Thyroid gland (tissue), 4 donors: ENCODE measurements at places on chromosomes 5 and 9. TPM values are rescaled to one million over a fixed set of nuclear protein-coding genes. Genes with fewer than 3 reads are reported as not detected.
A peak's percentile ranks its signal among the peaks of the same experiment; 100 is the strongest.

Gene ZNF879
- total RNA-seq: 6.6 TPM

Gene MFAP3
- 53.7 TPM for total RNA-seq

Gene MYMK
- total RNA-seq: not detected

Gene HTR4
- not detected for total RNA-seq

Gene F2RL1
- total RNA-seq: 14.2 TPM

Gene ERCC8
- 25.8 TPM for total RNA-seq

Gene TMEM252
- total RNA-seq: not detected

- DNase-seq: no peak
These were observed 31.4 kb downstream of the AHRR start for GRCh38 chr5:352639-353611.

GRCh38 chr9:79824265-79824664, 252.5 kb downstream of the TLE4 start:
- no peak for DNase-seq

DNA sequence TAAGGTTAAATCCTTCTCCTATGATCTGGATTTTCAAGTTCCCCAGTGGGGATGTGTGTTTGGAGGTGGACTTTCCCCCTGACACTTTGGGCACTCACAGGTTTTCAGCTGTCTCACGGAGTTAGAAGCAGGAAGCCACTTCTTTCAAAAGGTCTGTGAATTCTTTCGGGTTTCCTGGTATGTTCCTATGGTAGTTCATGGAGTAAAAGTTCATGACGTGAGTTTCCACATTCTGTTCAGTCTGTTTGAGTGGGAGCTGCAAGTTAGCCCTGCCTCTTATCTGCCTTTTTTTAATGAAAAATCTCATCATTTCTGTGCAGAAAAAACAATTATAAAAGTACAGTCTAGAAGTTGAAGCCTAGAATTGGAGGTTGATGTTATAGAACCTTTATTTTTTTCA, 24.9 kb upstream of the SNCAIP start:
- no peak for DNase-seq

- DNase-seq: no peak
These were observed 35.9 kb downstream of the ZNF618 start for GRCh38 chr9:113911850-113912557.

GRCh38 chr5:148910686-148911361, 84.4 kb downstream of the ADRB2 start:
- DNase-seq: no peak

DNA sequence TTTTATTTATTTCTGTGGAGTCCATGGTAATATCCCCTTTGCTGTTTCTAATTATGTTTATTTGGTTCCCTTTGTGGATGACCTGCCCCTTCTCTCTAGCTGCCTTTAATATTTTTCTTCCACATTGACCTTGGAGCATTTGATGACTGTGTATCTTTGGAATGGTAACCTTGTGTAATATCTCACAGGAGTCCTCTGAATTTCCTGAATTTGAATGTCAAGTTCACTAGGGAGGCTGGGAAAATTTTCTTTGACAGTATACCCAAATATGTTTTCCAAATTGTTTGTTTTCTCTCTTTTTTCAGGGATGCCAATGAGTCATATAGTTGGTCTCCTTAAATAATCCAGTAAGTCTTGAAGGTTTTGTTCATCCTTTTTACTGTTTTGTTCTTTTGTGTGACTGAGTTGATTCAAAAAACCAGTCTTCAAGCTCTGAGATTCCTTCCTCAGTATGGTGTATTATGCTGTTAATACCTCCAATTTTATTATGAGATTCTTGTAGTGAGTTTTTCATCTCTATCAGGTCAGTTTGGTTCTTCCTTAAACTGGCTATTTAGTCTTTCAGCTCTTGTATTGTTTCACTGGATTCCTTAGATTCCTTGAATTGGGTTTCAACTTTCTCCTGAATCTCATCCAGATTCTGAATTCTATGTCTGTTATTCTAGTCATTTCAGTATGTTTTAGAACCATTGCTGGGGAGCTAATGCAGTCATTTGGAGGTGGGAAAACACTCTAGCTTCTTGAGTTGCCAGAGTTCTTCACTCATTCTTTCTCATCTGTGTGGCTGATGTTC, 349.0 kb upstream of the TARS1 start:
- DNase-seq: no peak

DNA sequence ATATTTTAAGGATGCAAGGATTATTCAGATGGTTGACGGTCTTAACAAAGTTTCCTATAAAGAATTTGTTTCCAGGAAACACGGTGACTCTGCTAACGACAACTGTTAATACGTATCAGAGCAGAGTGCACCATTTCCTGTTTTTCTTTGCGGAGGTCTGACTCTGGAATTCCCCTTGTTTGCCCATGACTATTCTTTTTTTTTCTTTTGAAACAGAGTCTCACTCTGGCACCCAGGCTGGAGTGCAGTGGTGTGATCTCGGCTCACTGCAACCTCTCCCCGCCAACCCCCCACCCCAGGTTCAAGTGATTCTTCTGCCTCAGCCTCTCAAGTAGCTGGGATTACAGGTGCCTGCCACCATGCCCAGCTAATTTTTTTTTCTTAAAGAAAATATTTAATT, 115.9 kb downstream of the CDC42SE2 start:
- DNase-seq: peak; percentile 22

GRCh38 chr5:157038568-157039187, 20.2 kb downstream of the HAVCR1 start:
- DNase-seq: no peak

DNA sequence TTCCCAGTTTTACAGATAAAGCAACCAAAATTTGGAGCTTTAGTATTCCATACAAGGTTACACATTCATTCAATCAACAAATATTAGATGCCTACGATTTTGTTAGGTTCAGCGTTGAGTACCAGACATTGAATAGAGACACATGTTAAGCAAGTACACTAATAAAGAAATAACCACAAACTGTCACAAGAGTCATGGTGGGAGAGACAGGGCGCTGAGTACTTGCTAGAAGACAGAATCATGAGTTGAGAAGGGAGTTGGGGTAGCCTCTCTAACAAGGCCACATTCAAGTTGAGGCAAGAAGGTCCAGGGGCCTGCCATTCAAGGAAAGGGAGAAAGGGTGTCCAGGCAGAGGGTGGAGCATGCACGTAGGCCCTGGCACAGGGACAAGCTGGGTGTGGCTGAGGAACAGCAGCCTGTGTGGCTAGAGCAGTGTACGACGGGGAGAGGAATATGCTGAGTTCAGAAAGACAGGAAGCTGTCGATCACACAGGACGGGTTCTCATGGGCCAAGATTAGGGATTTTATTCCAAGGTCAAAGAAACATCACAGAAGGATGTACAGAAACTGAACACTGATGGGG, 17.0 kb downstream of the CDK5RAP2 start:
- DNase-seq: no peak

DNA sequence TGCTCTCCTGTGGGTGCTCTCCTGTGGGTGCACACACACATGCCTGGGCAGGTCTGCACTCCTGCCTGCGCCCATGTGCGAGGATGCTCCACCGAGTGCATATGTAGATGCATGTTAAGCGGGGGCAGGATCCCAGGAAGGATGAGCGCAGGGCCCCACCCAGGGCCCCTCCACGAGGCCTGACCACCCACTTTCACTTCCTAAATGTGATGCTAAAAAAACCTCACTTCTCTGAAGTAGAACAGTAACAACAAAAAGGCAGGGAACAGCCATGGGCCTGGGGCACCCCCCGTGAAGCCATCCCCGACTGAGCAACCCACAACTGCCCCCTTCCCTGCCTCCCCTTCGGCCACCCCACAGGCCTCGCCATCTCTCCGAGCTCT, 48.2 kb upstream of the SARDH start:
- DNase-seq: no peak

DNA sequence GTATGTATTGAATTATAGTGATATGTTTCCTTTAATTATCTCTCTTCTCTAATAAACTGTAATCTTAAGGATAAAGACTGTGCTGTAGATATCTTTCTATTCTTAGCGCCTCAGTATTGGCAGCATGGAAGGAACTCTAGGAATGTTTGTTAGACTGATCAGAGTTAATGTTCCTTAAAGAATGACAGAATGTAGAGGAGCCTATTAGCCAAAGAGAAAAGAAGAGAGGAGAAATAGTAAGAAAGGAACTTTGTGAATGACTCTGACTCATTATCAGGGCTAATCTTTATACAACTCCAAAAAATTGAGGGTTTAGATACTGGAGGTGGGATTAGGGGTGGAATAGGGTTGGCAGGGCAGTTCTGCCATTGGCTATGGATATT, 59.0 kb upstream of the NUDT12 start:
- DNase-seq: no peak

DNA sequence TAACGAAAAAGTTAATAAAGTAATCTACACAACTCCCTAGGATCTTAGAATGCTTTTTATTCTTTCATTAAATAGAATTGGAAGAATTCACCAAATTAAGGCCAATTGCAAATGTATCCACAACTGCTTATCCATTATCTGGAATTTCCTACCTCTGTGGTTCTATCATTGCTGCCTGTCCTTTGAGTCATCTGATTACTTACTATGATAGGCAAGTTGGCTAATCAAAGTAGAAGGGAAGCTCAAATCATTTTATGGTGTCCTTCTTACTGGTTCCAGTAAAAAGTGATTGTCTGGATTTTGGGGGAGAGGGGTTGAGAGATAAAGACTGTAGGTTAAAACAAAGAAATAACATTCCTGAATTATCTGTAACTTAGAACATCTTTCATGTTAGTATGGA, 161.4 kb upstream of the GNA14 start:
- no peak for DNase-seq

DNA sequence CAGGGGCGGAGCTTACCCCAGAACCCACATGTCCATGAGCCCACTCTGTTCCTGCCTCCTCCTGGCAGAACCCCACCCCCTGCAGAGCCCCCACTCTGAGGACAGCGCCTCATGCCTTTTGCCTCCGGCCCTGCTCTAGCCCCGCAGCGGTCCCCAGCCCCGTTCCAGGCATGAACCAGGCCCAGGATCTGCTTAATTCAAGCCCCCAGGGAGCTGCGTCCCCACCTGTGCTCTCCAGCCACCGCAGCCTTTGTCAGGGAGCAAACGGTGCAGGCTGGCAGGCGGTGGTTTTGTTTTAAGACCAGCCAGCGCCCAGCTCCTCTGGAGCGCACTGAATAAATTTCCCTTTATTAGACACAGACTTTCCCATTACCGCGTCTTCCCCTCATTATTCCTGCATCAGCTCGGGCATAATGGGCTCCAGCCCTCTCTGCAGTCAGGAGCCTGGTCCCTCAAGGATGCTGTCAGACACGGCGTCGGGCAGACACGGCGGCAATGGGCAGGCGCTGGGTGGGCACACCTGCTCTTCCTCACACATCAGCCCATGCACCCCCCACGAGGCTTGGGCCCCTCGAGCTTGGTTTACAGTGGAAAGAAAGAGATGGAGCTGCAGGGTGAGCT, 137.6 kb downstream of the OLFM1 start:
- DNase-seq: no peak

GRCh38 chr5:140240987-140241706, 61.8 kb downstream of the PFDN1 start:
- peak; percentile 97 for DNase-seq

- DNase-seq: no peak
These were observed 52.9 kb upstream of the SPATA31E1 start for GRCh38 chr9:87829756-87830155.

DNA sequence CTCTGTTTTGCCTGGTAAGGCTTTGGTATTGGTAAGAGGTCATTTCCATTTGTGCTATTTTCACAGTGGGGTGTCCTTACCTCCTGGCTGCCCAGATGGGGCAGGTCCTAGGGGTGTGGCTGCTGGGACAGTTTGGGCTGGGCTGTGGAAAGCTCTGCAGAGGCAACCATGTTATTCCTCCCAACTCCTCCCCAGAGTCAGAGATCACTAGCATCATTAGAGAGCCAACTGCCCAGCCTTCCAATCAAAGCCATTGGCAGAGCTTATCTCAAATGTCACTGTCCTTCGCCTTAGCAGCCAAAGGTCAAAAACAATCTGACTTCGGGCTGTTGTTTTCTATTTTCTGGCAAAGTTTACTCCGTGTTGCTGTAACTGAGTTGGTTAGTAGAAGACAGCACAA, 33.6 kb upstream of the HRH2 start:
- no peak for DNase-seq
